ENCODE measurements at places on chromosomes 13 and 19.
A peak's percentile ranks its signal among the peaks of the same experiment; 100 is the strongest.

- no peak for DNase-seq
These were observed 106.8 kb downstream of the DHRS12 start for GRCh38 chr13:51697181-51697580.

DNA sequence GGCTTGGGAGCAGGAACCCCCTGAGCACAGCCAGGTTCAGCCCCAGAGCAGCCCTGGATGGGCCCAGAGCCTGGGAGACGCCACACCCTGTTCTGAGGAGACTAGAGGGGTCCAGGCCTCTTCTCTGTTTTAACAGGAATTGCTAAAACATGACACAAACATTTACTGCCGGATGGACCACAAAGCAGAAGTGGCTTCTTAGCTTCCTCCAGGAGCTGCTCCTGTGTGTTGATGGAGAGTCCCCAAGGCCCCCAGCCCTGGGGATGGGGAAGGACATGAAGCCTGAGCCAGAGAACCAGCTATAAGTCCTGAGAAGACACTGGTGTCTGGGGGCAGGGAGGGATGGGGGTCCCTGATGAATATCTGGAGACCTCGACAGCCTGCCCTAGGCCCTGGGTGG lies 14.6 kb downstream of the CEACAM3 start:
- DNase-seq = no peak

DNA sequence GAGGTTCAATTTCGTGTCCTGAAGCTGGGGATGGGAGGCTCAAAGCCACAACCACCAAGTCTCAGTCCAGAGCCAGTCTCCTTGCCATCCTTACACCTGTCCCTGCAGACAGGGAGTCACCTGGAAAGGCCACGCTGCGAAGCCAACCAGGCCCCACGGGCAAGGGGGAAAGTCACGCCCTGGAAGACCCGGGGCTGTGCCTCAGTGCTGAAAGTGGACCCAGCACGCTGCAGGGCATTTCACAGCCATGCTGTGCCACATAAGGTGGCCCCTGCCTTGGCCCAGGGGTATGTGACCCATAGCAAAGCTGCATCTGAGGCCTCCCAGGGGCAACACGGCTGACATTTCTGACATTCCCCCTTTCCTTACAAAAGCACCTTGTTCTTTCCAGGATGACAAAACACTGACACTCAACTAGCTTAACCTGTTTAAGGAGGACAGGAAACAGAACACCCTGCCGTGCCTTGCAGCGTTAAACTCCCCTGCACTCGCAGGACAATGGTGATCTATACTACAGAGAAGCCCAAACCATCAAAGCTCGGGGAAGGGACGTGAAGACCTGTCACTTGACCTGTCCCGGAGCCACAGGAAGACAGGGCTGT lies 14.8 kb downstream of the CHERP start:
- DNase-seq = no peak

DNA sequence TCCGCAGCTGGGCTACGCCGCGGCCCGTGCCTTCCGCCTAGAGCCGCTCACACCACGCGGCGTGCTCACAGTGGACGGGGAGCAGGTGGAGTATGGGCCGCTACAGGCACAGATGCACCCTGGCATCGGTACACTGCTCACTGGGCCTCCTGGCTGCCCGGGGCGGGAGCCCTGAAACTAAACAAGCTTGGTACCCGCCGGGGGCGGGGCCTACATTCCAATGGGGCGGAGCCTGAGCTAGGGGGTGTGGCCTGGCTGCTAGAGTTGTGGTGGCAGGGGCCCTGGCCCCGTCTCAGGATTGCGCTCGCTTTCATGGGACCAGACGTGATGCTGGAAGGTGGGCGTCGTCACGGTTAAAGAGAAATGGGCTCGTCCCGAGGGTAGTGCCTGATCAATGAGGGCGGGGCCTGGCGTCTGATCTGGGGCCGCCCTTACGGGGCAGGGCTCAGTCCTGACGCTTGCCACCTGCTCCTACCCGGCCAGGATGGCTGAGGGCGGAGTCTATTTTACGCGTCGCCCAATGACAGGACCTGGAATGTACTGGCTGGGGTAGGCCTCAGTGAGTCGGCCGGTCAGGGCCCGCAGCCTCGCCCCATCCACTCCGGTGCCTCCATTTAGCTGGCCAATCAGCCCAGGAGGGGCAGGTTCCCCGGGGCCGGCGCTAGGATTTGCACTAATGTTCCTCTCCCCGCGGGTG lies 7.4 kb downstream of the DBP start:
- DNase-seq = no peak

DNA sequence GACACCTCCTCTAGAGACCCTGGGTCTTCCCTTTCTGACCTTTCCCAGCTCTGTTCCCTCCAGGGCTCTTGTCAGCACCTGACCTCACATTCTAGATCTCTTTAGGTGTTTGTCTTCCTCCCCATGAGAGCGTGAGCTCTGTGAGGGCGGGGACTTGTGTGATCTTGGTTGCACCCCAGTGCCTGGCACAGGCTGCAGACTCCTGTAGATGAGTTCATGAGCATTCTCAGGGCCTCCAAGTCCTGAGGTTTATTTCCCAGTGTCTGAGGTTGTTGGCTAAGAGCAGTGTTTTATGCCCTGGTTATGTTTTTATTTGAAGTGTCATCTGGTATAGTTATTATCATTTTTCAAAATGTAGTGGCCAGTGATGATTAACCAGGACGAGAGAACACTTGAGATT lies 596 bp downstream of the CEACAM4 start:
- DNase-seq = no peak

- DNase-seq = no peak
These were observed 43.6 kb upstream of the RCBTB2 start for GRCh38 chr13:48576448-48577010.

GRCh38 chr19:20423381-20424197 lies 142.0 kb downstream of the ZNF737 start:
- DNase-seq = peak; percentile 27

DNA sequence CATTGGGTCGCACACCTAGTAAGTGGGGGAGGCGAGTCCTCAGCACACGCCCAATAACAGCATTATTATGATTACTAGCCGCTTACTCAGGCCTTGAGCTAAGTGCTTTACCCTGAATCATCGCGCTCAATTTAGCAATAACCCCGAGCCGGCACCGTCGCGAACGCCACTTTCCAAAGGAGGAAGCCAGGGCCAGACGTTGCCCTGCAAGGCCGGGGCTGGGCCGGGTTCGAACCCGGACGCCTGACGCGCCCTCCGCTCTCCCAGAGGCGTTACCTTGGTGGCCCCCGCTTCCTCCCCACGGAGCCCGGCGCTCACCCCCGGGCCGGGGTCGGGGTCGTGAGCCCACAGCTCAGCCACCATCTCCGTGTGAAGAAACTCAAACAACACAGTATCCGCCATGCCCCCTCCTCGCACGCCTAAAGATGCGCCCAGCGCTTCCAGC lies at the start of gene TRAPPC6A:
Gene TRAPPC6A, minus strand, starts transcription at position 421 of the 445 bp plus-strand sequence. Its CDS starts 19 bp downstream, at position 402.
- DNase-seq = no peak

GRCh38 chr13:42735010-42735409 lies 46.4 kb upstream of the FAM216B start:
- no peak for DNase-seq

DNA sequence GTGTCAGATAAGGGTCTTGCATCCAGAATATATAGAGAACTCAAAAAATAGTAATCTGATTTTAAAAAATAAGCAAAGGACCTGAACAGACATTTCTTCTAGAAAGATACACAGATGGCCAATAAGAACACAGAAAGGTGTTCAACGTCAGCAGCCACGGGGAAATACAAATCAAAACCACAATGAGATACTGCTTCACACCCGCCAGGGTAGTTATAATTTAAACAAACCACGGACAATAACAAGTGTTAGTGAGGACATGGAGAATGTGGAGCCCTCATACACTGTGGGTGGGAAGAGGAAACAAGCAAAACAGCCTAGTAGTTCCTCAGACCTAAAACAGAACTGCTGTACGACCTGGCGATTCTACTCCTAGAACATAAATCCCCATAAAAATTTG lies 26.7 kb upstream of the NAPA start:
- DNase-seq = no peak
